ENCODE measurements at places on chromosomes 3 and 15.

DNA sequence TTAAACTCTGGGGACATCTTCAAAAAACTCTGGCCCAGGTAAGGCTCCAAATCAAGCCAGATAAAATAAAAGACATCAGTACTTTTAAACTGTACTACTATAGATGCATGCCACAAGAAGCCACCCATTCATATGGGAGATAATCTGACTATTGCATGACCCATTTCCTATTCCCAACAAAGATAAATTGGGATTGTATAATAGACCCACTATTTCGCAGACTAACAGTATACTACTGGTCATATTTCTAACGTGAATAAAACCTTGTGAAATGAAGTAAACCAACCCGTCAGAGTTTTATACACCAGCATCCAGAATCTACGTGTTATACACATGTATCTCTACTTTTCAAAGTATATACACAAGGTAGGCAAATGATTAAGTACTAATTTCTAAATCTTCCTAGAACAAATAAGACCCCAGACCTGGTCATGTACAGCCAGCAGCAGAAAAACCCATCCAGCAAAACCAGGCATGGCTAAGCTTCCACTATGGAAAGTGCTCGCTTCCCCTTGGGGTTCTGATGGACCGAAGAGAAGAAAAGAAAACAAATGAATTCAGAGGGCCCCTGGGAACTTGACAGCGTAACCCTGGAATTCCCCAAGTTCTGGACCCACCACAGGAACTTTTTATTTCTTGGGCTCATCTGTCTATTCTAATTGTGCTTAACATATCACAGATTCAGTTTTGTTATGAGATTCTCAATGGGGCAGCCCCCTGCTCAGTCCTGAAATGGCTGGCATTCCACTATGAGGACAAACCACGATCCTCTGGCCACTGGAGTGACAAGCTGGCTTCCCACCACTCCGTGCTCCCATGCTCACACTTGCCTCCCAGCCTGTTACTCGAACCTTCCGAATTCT lies 69.1 kb downstream of the MB21D2 start:
- DNase-seq, result no peak

GRCh38 chr3:136377508-136377907 lies 127.4 kb downstream of the PCCB start:
- DNase-seq, result no peak

DNA sequence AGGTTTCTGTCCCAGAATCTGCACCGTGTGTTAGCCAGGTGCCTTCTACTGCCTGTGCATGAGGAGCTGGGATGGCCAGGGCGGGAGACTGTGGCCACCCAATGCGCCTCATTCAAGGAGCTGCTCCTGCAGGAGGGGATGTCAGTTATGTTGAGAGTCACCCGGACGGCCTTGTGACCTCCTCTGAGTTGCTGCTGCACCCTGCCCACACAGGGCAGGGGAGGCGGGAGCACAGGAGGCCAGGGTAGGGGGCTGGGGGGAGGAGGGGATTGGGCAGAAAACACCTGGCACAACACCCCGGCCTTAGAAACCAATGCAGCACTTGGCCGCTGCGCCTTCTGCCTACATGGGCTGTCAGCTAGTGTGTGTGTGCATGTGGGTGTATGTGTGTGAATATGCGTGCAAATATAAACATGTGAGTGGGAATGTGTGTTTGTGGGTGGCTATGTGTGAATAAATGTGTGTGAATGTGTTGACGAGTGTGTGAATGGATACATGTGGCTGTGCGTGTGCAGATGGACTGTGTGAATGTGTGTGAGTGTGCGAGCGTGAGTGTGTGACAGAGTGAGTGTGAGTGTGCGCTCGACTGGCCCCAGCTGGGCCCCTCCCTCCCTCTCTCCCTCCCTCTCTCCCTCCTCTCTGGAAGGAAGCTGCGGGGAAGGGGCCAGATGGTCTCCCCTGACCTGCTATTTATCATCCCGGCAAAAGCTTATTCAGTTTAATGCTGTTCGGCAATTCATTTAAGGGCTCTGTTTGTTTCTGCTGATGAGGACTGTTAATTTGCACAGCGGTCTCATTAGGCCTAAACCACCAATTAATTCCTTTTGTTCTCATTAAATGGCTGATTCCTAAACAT lies 106.9 kb downstream of the TLE3 start:
- no peak for DNase-seq

- DNase-seq, result no peak
Measured at GRCh38 chr3:22988566-22988965, 214.6 kb upstream of the UBE2E2 start.

DNA sequence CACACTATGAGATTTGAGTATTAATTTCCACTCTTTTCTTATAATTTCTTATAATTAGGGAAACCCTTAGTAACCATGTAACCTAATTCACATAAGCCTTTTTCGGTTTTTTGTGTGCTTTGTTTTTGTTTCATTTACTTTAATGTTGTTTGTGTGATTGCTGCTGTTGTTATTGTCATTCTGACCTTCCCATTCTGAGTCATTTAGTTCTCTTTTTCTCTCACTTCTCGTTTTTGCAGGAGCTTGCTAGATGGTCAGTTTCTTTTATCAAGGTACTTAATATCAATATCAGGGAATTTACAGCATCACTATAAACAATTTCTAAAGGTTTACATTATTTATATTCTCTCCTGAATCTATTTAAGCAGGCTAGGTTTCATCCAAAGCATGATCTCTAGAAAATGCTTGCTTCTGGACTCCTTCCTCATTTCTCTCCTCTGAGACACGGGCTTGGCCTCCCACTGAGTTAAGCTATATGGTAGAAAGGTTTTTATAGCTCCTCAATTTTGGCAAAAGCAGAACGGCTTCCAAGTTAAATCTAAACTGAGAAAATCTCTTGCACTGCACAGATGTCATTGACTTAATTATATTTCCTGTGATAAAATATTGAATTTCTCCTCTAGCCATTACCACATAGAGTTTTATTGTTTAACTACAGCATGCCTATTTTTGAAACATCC lies 534.2 kb downstream of the NSUN3 start:
- no peak for DNase-seq
